ENCODE measurements at places on chromosomes 3 and 15.

- DNase-seq = no peak
These were observed 95.7 kb downstream of the RORA start for GRCh38 chr15:61133361-61133760.

DNA sequence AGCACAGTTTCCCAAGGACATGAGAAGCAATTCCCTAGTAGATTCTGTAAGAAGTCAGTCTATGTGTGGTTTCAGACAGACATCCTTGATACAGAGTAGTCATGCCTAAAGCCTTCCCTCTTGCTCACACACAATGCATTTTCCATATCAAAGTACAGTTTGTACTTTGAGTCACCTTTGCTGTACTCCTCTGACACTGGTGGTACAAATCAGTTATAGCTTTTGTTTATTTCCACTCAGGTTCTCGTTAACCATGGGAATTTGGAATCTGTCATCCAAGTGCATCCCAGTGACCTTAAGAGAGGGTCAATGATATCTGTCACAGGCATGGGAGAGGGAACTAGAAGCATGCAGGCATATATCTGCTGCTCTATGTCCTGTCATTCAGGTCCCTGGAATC lies 3.6 kb upstream of the GNB4 start:
- no peak for DNase-seq

DNA sequence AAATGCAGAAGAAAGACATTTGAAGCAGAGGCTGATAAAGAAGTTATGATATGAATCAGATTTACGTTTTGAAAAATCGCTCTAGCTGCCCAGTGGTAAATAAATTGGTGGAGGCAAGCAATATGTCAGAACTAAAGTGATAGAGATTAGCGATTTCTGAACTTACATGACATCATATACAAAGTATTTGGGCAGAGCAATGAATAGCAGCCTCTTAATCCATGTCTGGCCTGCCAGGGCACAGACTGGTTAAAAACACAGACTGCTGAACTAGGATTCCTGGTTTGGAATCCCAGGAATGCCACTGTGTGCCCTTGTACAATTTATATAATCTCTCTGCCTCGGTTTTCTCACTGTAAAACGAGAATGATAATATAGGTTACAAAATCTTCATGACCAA lies 243.1 kb upstream of the SETMAR start:
- no peak for DNase-seq

DNA sequence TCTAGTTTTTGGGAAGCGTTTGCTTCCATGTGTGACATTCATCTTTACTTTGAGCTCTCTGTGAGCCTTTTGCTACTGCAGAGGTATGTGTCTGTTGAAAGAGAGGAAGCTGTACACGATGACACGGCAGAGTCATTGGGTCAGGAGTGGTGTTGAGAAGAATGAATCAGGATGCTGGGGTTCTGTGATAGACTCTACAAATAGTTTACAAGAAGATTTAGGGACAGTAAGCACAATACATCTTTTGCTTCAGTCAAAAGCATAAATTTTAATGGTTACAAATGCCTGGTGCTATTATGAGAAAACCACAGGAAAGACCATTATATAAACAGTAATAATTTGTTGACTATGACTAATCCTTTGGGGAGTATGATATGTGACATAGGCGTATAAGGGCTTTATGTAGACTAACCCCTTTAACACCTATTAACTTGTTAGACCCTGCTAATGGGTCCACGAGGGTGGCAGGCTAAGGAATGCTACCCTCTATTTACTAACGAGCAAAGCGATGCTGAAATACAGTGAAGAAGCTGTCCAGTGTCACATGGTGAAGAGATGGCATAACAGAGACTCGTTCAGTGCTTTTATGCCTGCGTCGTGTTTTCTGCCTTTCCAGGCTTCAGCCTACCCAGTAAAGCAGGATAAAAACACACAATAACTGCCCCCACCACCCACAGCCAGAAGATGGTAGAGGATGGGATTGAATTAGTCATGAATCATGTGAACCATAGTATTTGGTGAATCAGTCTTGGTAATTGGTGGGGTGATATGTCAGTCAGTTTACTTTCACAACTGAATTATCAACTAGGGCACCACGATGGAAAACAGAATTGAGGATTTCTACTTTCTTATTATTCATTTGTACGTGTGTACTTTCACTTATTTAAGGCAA lies 118.8 kb downstream of the LPP start:
- no peak for DNase-seq

DNA sequence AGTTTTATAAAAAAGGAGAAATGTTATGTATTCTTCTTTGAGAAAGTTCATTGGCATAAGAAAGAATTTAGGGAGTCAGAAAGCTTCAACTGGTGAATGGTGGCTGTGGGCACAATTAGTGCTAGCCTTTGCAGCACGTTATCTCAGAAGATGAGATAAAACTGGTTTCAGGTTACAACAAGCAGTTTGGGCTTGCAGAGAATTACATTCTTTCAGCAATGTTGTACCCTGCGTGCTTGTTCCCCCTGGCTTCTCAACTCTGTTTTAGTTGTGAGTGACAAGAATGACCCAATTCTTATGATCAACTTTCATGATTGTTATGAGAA lies 31.6 kb upstream of the ACP3 start:
- no peak for DNase-seq

DNA sequence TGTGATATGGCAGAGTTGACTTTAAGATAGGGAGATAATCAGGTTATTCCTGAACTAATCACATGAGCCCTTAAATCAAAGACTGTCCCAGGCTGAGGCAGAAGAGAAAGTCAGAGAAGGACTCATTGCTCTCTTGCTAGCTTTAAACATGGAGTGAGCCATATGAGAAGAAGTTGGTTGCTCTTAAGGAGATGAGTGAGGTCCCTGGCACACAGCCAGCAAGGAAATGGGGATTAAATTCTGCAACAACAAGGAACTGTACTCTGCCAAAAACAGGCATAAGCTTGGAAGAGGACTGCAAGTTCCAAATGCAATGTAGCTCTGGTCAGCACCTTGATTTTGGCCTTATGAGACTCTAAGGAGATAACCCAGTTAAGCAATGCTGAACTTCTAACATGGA lies 457.0 kb downstream of the PLOD2 start:
- no peak for DNase-seq

DNA sequence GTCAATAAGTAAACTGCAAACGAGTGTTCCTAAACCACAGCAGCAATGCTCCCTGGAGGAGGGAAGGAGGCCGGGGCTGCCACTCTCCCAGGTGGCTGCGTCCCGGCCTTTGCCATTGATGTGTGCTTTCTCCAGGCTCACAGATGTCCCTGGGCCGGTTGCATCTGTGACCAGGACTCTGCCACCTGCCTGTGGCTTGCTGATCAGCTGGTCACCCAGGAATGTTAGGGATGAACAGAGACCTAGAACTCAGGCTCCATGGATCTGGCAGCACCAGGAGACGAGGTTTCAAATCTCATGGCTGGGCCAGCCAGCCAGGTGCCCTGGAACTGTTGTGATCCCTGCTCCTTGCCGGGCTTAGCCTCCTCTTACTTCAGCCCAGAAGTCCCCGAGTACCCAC lies 65.7 kb downstream of the KLF15 start:
- no peak for DNase-seq

DNA sequence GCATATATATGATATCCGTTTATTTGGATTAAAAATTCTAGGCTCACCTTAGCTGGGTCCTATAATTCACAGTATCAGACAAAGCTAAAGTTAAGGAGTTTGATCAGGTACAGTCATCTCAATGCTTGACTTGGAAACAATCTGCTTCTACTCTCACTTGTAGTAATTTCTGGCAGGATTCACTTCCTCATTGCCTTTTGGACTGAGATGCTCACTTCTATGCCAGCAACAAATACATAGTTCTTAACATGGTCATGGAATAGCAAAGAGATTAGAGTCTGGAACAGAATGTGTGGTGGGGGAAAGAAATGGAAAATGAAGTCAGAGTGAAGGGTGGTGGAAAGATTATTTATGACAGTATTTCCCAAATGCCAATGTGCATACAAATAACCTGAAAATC lies 693.6 kb downstream of the CADM2 start:
- DNase-seq = no peak

GRCh38 chr3:19920401-19921080 lies 13.5 kb downstream of the EFHB start:
- no peak for DNase-seq

GRCh38 chr3:136883967-136884720 lies 22.1 kb downstream of the NCK1 start:
- DNase-seq = no peak

GRCh38 chr3:25823314-25823713 lies 33.4 kb downstream of the OXSM start:
- no peak for DNase-seq

- no peak for DNase-seq
These were observed 97.4 kb upstream of the KLF13 start for GRCh38 chr15:31228980-31229826.

DNA sequence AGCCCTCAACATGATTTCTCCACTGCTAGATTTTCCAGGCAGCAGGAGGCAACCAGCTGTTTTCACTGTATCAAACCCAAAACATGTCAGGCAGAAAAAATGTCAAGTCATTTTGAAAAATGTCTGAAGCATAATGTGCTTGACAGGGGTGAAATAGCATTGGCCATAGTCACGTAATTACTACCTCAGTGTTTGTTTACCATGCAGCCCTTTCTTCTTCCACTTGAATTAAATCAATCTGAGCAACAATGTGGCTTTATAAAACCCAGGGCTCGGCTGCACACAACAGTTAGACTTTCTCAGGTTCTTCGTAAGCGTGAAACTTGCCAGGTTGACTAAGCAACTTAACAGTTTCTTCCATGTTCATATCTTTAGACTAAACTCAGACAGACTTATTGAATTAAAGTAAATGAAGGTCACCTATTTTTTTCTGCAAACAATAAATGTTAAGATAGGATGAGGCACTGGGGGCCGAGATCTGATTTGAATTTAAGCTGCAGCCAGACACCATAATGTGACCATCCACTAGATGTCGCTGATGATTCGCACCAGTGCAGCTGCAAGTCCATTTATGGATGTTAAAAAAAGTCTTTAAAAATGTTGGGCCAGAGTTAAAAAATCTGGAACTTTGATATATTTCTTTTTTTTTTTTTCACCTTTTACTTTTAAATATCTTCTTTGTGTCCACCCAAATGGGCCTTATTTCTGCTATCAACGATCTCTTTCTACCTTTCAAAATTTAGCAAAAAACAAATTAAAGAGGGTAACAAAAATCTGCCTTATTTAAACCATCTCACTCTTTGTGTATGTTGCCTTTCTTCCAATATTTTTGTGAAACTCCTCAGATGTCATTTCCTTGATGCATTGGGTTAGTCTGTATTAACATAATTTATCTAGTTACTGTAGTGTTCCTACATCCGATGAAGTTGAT lies 305.9 kb downstream of the CACNA2D3 start:
- DNase-seq = no peak

- no peak for DNase-seq
These were observed 206.4 kb upstream of the CFAP20DC start for GRCh38 chr3:59256230-59256629.

GRCh38 chr3:119759962-119760361 lies 21.9 kb upstream of the NR1I2 start:
- no peak for DNase-seq

- DNase-seq = no peak
These were observed 135.8 kb upstream of the CTDSPL start for GRCh38 chr3:37725842-37726241.

- DNase-seq = no peak
These were observed 486.7 kb downstream of the IL5RA start for GRCh38 chr3:2623436-2623835.

DNA sequence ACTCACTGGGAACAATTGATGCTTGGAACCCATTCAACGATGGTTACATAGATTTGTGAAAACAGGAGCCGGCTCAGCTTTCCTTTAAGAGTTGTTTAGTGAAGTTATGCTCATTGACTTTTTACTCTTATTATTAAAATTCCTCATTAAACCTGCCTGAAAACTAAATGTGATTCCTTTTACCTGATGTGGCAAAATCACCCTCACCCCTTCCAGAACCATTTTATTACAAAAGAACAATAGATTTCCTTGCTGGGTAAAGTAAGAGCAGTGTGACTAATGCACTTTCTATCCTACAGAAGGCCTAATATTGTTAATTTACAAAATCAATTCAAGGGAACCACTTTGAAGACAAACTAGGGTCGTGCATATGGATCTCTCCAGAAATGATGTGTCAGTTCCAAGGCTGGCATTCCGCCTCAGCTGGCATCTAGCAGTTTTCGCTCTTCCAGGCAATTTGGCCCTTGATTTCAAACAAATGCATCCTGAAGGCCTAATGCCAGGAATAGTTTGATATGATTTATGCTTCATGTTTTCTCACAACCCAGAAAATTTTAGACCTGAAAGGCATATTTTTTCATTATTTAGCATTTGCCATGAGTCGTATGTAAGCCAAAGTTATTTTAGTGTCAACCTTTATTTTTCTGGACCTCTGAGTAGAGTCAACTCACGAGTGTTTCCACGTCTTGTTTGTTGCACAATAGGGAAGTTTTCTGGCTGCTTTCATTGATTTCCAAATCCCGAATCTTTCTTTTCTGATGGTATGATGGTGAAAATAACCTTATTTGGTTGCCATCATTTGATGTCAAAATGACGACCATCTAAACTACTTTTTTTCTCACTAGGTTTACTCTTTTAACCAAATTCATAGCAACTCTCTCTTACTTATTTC lies 447.8 kb downstream of the MECOM start:
- DNase-seq = no peak

GRCh38 chr3:194130807-194131589 lies 5.0 kb upstream of the HES1 start:
- DNase-seq = no peak

DNA sequence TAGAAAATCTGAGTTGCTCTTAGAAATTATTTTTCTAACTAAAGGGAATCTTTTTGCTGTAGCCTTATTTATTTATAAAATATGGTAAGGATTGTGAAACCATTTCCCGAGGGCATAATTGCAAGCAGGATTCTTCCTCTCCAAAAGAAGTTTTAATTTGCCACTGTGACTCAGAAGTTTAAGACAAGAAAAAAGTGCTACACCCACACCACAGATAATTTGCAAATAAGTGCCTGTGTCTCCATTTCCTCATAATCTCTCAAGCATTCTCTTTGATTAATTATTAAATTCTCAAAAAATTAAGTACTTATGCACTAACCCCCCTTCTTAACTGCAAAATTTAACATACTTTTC lies 43.6 kb downstream of the RASA2 start:
- DNase-seq = no peak

DNA sequence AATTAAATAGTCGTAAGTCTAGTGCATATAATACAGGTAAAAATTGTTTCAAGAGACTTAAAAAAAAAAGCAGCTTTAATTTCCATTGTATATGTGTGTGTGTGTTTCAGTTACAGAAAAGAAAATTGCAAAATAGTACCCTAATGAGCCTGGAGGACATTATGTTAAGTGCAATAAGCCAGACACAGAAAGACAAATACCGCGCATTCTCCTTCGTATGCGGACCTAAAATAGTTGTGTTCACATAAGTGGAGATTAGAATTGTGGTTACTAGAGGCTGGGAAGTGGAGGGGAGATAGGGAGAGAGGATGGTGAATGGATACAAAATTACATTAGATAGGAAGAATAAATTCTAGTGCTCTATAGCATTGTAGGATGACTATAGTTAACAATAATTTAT lies 3.6 kb downstream of the MESD start:
- no peak for DNase-seq

GRCh38 chr15:75620058-75620820 lies 5.3 kb downstream of the SNUPN start:
- no peak for DNase-seq
